Activated naive CD4-positive, alpha-beta T cell treated with anti-CD3 and anti-CD28 coated beads, Interleukin-2, amount 50 U/mL, for 72 hours (primary cell): ENCODE measurements at places on chromosomes 6 and 20. TPM values are rescaled to one million over a fixed set of nuclear protein-coding genes. Genes with fewer than 3 reads are reported as not detected.

GRCh38 chr6:56620229-56620868, 22.3 kb downstream of the DST start:
- no peak for DNase-seq

DNA sequence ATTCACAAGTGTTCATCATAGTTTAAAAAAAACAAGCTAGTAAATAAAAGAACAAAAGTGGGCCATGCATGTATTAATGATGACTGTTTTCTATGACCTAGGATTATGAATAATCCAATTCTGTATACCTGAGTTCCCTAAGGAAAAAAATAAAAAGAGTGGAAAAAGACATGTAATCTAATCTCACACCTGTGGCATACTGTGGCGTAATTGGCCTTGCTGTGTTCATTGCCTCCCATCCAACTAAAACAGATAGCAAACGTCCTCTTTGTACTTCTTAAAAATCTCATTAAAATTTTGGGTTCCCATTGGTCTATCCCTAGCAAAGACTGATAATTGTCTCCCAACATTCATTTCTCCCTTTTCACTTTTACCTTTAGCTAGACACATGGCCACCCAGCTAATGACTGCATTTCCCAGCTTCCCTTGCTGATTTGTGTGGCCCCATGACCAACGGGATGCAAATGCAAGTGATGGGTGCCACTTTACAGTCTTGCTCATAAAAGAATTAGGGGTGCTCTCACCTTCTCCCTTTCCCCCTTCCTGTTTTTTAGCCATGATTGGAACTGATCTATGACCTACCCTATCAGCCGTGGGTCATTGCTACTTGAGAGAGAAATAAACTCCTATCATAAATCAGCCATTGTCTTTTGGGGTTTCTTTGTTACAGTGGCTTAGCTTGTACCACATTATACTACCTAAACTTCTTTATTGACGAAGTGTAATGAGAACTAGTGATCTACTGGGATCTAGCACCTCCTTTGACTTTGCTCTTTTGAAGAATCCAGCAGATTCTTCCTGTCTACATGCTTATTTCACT, 32.0 kb upstream of the TBC1D22B start:
- no peak for DNase-seq

- no peak for DNase-seq
These were observed 288.5 kb upstream of the STXBP5 start for GRCh38 chr6:146915671-146916127.

GRCh38 chr6:139161169-139161568, 26.3 kb downstream of the HECA start:
- no peak for DNase-seq

- DNase-seq, result no peak
These were observed 2.4 kb upstream of the PRR18 start for GRCh38 chr6:166310634-166311033.

DNA sequence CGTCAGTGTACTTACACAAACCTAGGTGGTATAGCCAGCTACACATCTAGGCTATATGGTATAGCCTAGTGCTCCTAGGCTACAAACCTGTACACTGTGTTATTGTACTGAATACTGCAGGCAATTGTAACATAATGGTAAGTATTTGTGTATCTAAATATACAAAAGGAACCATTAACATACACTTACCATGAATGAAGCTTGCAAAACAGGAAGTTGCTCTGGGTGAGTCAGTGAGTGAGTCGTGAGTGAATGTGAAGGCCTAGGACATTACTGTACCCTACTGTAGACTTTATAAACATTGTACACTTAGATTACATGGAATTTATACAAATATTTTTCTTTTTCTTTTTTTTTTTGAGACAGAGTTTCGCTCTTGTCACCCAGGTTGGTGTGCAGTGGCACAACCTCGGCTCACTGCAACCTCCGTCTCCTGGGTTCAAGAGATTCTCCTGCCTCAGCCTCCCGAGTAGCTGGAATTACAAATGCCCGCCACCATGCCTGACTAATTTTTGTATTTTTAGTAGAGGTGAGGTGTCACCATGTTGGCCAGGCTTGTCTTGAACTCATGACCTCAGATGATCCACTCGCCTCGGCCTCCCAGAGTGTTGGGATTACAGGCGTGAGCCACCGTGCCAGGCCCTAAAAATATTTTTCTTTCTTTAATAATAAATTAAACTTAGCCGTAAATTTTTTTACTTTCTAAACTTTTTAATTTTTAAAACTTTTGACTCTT, 15.4 kb upstream of the KIAA1755 start:
- DNase-seq, result no peak

GRCh38 chr6:24227556-24227955, 101.5 kb downstream of the NRSN1 start:
- DNase-seq, result no peak

GRCh38 chr6:20632696-20633095, 98.4 kb downstream of the CDKAL1 start:
- no peak for DNase-seq

- no peak for DNase-seq
These were observed 109.5 kb downstream of the TRIM27 start for GRCh38 chr6:28814032-28814976.

DNA sequence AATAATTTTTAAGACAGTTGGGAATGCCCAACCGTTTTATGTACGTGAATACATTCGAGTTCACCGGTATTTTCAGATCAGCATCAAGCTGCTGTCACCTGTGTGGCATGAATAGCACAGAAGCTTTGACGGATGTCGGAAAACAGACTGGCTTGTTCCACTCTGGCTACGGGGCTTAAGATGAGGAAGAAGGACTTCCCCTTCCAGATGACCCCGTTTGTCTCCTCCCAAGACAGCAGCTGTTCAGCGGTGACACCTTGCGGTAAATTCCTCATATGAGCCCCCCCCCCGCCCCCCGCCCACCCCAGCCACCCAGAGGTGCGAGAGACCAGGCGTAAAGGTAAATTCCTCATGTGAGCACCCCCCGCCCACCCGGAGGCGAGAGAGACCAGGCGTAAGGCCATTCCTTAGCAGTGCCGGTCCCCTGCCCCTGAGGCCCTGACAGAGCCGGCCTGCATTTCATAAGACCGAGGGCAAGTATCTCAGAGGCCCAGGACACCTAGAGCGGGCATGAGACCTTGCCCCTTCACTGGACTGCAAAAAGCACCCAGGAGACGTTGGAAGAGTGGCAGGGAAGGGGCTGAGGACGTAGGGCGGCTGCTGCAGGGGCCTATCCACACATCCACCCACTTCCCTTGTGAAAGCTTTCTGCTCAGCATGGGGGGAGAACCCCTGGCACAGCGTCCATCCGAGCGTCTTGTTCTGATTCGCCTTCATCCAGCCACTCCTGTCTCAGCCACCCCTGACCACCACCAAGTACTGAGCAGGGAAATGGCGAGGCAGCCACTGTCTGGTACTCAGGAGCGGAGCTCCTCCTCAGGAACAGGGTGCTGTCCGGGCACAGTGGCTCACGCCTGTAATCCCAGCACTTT, 7.3 kb upstream of the PCMTD2 start:
- no peak for DNase-seq

DNA sequence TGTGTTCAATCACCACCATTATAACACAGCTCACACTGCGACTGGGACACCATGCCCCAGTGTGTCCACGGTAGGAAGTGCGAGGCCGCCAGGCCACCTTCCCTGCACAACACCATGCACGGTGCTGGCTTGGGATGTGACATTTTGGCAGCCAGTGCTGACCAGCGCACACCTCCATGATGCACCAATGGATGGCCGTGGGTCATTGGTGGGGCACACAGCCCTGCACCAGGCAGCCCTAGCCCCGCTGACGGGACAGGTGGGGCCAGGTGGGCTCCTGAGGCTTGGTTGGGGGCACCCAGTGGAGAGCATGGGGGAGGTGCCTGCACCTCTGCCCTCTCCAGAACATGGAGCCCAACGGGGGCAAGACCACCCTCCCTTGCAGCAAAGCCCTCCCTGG, 18.2 kb upstream of the FRMD1 start:
- no peak for DNase-seq

DNA sequence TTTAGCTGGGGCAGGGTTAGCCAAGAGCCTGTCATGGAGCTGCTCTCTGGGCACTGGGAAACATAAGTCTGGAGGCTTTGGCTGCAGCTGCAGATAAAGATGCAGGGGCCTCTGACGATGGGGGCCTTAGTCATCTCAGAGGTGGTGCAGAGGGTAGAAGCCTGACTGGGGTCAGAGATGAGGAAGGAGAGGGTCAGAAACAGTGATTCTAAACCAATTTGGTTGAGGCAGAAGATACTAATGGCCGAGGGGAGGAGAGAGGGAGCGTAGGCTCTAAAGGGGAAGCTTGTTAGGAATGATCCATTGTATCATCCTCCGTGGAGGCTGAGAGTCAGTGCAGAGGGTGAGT, 33.8 kb downstream of the PLEKHG1 start:
- DNase-seq, result no peak

GRCh38 chr6:156634048-156634447, 143.1 kb upstream of the ARID1B start:
- DNase-seq, result no peak

DNA sequence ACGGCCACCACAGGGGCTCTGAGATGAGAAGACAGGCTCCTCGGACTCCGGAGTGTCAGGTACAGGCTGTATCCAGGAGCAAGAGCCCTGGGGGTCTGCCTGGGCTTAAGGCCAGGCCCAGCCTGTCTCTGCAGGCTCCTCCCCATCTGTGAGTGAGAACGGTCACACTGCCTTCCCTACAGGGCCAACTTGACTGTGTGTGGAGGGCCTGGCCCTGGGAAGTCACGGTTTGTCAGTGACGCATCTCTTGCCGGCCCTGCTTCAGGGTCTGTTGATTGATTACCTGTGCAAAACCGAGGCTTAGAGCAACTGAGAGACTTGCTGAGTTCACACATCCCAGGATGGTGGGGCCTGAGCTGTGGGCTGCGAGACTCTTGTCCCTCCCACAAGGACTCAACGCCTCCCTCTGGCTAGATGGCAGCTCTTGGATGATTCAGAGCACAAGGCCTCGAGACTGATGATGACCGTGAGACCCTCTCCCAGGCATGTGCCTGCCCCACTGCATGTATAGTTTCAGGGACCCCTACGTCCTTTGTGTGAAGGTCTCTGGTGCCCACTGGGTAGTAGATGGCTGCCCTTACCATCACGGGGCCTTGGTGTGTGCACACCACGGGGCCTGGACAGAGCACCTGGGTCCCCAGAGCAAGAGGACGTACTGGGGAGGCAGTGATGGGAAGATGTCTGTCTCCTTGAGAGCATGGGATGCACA, 5.9 kb downstream of the RBM38 start:
- peak; percentile 32 for DNase-seq

- DNase-seq, result no peak
These were observed 180.6 kb downstream of the TFAP2C start for GRCh38 chr20:56809668-56810067.

DNA sequence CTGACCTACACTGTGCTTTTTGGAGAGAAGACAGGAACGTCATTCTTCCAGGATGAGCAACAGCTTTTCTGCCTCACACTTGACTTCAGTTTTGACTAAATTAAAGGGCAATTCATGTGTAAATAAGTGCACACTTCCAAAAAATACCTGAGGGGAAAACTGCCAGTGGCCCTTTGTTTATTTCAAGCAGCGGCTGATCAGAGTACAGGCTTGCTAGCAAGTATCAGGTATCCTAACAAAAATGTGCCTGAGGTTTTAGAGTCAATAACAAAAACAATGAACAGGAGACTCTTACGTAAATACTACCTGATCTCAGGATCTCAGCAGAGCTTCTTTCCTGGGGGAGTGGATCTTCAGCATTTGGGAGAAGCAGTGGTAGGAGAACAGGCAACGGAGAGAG, 12.4 kb downstream of the LY86 start:
- no peak for DNase-seq

DNA sequence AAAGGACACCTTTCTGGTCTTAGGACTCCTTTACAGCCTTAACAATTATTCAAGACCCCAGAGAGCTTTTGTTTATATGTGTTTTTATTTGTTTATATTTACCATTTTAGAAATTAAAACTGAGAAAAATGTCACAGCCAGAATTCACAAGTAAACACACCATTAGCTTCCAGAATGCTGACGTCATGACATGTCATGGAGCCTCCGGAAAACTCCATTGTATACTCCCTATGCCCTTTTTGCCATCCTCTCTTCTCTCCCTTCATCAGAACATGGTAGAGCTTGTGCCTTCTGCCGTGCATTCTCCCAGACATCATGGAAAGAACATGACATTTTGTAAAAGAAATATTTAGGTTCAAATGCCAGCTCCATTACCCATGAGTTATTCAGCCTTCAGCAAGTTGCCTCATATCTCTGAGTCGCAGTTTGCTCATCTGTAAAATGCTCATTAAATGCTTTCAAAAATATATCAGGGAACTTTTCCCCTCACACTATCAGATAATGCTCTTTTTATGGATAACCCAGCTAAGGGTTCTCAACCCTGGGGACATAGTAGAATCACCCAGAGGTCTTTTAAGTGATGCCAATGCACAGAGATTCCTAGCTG, 27.8 kb downstream of the TNFAIP3 start:
- DNase-seq, result no peak

DNA sequence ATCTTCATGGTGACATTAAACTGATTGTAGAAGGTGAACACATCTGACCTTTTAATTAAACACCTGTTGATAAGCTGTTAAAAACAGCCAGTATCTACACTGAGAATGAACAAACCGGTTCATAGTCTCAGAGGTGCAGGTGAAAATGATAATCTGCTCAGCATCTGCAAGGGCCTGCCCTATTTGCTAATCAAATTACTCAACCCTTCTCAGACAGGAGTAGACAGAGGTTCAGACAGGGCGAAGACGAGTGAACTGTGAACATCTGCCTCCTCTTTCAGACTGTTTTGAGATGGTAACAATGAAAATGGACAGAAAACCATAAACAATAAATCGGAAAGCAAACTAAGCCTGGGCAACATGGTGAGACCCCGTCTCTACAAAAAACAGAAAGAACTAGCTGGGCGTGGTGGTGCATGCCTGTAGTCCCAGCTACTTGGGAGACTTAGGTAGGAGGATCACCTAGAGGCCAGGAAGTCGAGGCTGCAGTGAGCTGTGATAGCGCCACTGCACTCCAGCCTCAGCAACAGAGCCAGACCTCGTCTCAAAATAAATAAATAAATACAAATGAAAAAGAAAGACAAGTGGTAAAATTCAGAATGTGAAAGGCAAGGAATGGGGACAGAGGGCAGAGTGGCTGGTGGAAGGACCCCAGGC, 55.9 kb downstream of the NINL start:
- no peak for DNase-seq

DNA sequence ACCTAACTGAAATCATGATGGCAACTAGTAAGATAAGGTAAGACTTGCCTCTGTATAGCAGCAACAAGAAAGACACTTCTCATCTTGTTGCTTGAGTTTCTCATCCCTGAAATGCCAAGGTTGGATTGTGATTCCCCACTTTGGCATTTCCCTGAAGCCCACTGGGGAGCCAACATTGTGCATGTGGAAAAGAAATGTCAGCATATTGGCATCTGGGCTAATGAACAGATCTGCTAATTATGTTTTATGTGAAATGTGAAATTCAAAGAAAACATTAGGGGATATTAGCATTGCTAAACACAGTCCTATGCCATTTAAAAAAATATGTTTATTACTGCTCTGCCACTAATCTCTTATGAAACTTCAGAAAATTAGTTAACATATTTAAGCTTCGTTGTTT, 126.3 kb upstream of the PCSK2 start:
- no peak for DNase-seq

The ZBTB46 gene
- total RNA-seq, result 1.2 TPM

The HUS1B gene
- 1.9 TPM for total RNA-seq

The SIRPB2 gene
- total RNA-seq, result not detected

The COL9A1 gene
- not detected for total RNA-seq

The THBD gene
- total RNA-seq, result not detected

The FLRT3 gene
- total RNA-seq, result not detected

The GJE1 gene
- not detected for total RNA-seq

The LY6G6D gene
- total RNA-seq, result not detected

The SAPCD1 gene
- total RNA-seq, result 13.3 TPM

The SLC35F1 gene
- not detected for total RNA-seq

The DDX43 gene
- 0.58 TPM for total RNA-seq

The LY6G6C gene
- total RNA-seq, result not detected
